SJCRH30 (cell line): ENCODE measurements at places on chromosomes 4 and X.

DNA sequence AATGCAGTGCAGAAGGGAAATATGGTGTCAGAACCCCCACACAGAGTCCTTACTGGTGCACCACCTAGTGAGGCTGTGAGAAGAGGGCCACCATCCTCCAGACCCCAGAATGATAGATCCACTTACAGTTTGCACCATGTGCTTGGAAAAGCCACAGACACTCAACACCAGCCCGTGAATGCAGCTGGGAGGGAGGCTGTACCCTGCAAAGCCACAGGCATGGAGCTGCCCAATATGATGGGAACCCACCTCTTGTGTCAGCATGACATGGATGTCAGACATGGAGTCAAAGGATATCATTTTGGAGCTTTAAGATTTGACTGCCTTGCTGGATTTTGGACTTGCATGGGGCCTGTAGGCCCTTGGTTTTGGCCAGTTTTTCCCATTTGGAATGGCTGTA, 34.2 kb upstream of the PGM2 start:
- no peak for DNase-seq

DNA sequence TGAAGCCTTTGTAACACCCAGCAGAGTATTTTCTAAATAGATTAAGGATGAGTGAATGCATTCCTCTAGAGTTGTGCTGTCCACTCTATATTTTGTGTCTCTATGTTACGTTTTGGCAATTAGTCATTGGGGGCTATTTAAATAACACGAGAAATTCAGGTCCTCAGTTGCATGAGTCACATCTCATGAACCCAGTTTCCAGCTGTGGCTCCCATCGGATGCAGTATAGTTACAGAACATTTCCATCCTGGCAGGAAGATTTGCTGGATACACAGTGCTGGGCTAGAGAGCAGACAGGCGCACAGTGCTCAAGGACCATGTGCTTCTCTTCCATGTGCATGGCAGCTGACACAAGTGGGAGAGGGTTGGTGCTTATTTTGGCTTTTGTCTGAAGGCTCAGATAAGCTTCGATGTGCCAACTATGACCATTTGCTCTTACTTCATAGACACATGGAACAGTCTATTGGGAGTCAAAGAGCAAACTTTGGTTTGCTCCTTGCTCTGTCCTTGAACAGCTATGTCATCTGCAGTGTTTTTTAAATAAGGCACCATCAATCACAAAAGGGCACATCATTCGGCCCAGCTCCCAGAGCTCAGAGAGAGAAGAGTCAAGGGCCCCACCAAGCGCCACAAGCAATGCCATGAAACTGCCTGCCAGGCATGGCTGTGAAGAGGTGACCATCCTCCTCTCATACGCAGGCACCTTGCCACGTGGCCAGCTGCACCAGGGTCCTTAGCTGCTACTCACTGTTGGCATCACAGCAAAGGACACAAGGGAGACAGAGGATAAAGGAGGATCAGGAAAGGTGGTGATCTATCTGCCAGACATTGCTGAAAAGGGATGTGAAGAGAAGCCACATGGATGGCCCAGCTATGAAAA, 8.1 kb upstream of the STS start:
- DNase-seq = no peak

GRCh38 chr4:170234800-170235199, 145.0 kb upstream of the AADAT start:
- DNase-seq = no peak

GRCh38 chrX:32749070-32749469, 462.3 kb downstream of the DMD start:
- DNase-seq = no peak

DNA sequence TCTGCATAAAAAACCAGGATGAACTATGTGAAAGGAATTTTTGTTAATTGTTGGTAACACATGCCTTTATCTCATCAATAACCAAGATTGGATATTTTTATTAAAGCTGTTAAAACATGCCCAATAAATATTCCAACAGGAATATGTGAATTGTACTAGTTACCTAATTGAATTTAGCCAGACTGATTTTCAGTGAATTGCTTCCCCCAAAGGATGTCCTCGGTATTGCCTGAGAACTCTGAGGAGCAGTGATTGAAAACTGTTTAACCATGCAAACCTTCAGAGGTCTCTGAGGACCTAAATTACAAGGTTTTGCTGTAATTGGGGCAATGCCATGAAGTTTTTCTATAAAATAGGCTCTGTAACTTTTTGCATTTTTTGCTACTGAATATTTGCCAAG, 66.6 kb downstream of the BLTP1 start:
- peak; percentile 18 for DNase-seq

DNA sequence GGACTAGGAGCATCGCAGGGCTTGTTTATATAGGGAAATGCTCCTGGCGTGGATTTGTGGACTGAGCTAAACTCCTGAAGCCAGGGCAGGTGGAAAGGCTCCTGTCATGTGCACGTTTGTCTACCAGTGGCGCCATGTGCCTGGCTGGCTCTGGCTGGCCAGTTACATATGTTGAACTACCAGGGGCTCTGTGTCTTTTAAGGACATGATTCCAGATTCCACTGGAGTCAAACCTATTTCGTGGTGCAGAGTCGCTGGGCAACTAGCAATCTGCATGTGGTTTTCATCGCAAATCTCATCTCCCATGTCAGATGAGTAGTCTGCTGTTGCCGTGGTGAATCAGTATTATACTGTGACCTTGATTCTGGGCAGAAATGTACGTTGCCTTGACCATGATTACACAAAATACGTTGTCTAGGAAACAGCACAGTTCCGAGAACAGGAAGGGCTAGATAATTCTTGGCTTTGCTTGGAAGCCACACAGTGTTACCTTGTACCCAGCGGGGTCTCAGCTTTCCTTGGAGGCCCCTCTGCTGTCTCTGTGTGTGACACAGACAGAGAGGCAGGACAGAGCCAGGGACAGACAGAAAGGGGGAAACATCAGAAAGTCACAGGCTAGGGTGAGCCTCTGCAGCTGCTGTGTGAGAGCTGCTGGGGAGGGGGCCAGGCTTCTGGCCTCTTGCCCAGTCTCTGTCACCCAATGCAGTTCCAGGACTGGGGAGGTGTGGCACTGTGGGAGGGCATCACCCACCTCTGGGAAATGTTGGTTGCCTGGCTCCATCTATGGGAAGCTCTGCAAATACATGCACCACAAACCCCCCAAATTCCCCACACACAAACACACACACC, 19.2 kb downstream of the PNMA6E start:
- DNase-seq = peak; percentile 85

DNA sequence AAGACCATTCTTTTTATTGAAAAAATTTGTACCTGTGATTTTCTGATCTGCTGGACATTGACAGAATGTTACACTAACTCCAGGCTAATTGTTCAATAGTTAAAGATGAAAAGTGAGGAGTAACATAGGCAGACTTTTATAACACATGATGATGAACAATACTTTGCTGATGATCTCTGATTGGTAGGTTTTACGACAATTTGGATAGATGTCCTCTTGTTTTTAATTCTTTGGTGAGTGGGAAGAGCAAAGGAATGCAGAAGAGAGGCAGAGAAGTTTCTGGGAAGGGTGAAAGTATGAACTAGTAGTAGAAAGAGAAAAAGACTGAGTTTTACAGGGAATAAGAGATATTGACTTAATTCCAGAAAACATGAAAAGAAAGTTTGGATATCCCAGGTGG, 267.3 kb upstream of the HAND2 start:
- no peak for DNase-seq

DNA sequence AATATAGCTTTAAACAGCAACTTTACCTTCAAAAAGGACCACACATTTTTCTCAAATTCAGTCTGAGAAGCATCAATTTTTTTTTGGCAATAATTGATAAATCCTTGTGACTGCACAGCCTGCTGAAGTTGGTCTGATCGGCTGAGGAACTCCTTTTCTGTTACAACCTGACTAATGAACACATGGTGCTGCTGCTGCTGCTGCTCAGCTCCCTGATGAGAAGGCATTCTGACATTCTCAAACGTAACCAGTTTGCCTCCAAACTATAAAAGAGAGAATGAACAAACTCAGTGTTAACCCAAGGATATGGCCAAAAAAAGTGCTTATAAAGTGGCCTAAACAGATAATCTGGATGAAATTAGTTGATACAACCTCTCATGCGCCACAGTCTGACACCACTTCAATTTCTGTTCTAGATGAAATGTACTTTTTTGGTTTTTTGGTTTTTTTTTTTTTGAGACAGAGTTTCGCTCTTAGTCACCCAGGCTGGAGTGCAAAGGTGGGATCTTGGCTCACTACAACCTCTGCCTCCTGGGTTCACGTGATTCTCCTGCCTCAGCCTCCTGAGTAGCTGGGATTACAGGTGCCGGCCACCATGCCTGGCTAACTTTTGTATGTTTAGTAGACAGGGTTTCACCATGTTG, 26.5 kb downstream of the SEC31A start:
- DNase-seq = no peak

- peak; percentile 76 for DNase-seq
Measured at GRCh38 chr4:15690020-15690809, 8.6 kb downstream of the FAM200B start.

DNA sequence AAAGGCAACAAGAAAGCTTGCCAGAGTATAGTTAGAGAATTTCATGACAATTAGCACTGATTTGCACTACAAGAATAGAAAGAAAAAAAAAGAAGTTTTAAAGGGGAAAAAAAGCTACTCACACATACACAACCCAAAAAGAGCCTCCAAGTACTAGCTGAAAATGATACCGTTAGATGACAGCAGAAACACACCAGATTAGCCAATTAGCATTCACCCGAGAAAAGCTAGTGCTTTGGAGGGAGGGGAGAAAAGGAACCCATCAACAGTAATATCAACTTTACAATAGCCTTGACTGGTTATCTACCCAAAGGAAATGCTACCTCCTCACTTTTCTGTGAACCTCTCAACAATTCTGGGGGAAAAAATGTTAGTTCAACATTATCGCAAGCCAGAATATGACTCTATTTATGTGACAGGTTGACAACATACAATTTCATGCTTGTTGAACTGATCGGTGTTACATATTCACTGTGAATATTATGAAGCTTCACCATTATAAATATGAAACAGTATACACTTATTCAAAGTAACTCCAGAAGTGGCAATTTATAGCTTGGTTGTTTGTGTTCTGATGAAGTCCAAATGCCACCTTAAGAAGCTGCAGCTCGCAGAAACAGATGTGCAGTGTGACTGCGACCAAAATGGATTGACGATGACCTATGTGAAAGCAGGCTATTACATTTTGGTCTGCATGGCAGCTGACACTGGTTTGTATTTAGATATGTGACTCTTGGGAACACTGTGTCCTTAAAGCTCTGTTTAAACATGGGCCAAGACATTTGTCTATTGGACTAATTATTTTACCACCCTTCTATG, 15.9 kb downstream of the PPARGC1A start:
- no peak for DNase-seq

GRCh38 chr4:39655876-39656275, 17.2 kb upstream of the SMIM14 start:
- DNase-seq = no peak

DNA sequence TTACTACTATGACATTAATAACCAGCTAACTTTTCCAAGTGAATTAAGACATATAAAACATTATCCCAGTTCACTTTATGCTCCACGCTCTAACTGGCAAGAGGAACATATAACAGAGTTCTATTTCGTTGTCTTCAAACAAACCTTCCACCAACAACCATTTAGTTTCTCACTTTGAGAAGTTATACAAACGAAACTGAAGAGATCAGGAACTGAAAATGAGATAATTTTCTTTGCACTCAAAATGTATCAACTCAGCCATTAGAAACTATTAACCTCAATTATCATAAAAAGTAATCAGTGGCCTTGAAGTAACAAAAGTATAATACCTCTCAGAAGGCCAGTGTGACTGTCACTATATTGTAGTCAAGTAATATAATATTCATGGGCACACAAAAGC, 70.1 kb downstream of the CHM start:
- no peak for DNase-seq

GRCh38 chr4:183843248-183843671, 61.8 kb upstream of the STOX2 start:
- no peak for DNase-seq

DNA sequence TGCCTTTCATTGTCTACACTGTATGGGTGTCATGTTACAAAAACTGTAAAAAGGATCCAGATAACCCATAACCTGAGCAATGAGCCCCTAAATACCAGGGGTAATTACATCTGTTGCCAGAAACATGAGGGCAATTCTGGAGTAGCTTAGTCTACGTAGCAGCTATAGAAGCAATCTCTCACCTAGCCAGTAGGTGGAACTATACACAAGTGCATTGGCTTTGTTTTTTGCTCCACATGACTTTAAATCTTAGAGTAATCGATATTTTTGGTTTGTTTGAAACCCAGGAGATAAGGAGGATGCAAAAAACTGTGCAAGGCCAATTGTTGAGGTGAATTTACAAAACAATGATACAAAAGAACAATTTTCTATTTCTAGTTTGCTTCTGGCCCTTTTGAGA, 57.5 kb downstream of the GPR82 start:
- peak; percentile 4 for DNase-seq

- DNase-seq = no peak
Measured at GRCh38 chr4:10625131-10625530, 59.4 kb downstream of the CLNK start.

DNA sequence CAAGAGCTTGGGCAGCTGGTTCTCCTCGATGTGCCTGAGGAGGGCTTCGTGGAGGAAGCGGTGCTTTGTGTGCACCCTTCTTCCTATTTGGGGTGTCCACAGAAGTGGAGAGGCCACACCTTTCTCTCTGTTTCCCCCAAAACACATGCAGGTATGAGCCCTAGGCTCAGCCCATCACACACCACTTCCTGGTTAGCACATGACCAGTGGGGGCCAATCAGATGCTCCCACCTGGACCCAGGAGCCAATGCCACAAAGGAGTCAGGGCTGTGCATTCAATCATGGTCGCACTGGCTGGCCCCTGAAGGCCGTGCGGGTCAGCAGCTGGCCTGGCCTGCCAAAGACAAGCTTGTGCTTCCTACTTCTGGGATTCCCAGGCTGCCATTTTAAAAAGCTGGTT, 51.4 kb downstream of the PPP2R2C start:
- no peak for DNase-seq

- DNase-seq = no peak
Measured at GRCh38 chr4:176302283-176303275, 17.2 kb upstream of the SPCS3 start.

DNA sequence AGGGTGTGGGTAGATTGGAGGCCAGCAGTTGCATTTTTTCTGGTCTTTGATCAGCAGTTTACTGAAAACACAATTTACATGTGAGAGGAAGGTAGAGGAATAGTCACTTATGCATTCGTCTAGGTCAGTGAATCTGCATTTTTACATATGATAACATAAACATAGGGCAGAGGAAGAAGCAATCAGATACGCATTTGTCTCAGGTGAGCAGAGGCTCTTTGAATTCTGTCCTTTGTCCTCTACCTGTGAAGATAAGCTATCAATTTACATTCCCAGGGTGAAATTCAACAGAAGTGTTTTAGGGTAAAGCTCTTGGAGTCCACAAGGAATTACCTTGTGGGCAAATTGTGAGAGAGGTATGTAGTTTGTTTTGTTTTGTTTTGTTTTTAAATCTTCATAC, 306.5 kb downstream of the MAGEB5 start:
- DNase-seq = no peak

GRCh38 chrX:87728024-87728423, 210.4 kb downstream of the KLHL4 start:
- DNase-seq = no peak
